ENCODE measurements at places on chromosomes 12 and 14. TPM values are rescaled to one million over a fixed set of nuclear protein-coding genes. Genes with fewer than 3 reads are reported as not detected.

PMCH gene
- total RNA-seq: not detected

KRT81 gene
- not detected for total RNA-seq

BHLHE41 gene
- not detected for total RNA-seq

CD163L1 gene
- 15.8 TPM for total RNA-seq

PRPH gene
- not detected for total RNA-seq

CACNA1C gene
- under 0.01 TPM for total RNA-seq

FAM181A gene
- total RNA-seq: not detected

SNAPC1 gene
- 59.1 TPM for total RNA-seq
